ENCODE measurements at places on chromosomes 2 and 18.

DNA sequence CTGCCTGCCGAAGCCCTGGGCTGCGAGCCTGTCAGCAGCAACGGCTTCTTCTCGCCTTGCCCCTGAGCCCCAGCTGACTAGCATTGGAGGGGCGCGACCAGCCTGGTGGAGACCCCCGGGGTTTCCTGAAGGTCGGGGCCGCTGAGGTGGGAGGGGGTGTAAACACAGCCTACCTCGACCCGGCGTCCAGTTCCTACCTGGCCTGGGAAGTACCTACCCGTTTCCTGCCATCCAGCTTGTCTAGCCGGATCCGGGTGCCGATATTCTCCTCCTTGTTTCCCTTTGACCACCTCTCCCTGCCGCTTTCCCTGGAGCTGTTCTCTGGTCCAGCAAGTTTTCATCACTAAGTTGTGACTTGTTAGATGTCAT is 511 bp downstream of the MOB4 start:
- no peak for DNase-seq

DNA sequence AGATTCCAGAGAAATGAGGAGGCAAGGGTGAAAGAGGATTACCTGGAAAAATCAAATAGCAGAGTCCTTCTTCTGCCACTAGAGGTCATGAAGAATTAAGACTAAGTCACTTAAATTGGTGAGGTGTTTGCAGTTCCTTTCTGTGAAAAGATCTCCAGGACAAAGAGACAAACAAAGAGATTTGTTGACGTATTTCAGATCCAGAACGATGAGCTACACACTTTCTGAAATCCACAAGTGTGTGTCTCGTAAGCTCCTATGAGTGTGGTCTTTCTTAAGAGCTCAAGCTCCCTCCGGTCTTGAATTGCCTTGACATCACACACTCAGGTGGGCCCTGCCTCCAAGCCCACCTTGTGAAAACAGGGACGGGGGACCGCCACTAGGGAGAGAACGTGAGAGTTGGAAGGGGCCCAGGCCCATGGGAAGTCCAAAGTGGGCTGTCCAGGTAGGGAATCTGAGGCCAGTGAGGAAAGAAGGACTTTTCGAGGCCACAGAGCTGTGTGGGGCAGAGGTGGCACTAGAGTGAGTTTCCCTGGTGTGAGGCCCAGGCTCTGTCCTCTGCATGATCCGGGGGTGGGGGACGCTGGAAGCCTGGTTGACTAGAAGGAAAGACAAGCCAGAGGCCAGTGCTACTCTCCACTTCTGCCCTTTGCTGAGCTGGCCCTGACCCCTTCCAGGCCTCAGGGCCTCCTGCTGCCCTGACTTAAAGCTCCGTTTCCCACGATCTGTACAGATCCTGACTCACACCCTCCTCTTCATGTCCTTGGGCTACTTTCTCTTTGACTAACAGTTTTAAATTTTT is 168.1 kb upstream of the NCK2 start:
- no peak for DNase-seq

DNA sequence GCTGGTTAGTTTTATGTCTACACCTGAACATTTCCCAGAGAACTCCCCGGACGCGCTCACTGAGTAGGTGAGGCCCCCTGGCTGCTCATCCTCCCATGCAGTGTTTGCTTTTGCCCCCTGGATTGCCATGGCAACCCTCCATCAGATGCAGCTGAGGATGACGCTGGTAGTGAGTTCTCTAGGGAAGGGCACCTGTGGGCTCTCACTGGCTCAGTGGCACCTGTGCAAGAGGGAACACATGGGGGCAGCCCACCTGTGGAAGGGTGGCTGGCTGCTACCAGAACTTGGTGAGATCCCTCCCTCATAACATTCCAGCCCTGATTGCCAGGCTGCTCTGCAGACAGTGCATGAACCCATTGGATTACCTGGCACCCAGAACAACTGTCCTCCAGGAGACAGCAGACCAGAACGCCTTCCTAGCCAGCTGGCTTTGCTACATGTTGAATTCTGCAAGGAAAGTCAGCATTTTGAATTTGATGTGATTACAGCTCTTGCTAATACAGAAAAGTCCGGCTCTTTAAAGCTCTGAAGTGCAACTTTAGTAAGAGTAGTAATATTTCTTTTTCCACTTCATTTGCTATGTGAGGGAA is 21.7 kb downstream of the COA5 start:
- no peak for DNase-seq

DNA sequence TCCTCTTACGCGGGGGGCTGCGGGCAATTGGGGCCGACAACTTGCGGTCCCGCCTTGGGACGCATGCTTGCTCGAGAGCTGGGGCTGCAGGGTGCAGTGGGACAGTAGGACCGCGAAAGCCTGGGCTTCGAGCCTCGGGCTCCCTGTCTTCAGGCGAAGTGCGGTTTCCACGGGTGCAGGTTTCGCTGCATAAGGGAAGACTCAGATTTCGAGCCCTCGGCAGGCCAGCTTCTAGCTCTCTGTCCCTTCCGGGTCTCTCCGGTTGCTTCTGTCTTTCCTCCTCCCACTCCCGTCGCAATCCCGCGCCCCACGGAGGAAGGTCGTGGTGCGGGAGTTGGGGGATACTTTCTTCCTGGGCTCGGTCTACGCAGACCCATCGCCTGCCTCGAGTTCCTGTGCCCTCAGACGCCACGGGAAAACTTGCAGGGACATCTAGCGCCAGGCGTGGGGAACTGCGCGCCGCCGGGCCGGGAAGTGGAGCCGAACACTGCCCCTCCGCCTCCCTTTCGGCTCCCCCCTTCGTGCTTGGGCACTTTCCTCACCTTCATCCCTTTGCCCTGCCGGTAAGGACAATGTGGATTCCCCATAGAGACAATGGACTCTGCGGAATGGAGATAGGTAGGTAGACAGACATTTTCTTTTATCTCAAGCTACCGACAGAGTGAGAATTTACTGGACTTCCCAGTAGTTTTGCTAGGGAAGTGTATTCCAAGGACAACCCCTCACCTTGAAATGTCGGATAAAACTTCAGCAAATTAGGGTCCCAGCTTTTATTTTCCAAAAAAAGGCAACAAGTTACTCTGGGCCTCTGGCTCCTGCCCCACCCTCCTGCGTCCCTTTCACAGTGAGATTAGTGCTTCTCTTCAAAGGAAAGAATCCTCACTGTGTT is 4.2 kb upstream of the HOXD13 start:
- DNase-seq, result no peak
